ENCODE measurements at places on chromosomes 3 and 15.

DNA sequence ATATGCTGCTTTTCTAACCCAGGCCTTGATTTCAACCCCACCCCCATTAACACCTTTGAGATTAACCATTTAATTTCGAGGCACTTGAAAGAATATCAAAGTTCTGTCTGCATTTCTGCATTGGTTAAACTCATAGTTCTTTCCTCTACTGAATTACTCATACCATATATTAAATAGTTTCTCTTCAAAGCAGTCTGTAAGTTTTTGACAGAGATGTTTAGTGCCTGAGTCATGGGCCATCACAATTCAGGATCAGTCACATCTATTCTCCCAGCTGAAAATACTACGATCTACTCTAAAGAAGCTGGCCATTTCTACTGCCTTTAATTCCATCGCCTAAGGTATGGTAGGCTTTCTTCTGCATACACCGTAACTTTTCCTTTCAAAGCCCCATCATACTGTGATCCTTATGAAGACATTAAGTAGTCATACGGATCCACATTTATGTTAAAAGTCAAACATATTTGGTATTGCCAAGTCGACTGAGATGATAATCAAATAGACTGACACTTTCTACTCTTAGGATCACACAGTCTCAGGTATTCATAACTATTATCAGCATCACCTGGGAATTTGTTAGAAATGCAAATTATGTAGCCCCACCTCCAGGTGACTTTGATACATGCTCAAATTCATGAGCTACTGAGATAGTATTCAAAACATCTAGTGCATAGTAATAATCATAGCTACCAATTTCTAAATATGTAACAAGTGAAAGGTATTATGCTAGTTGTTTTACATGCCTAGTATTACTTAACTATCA, 489.4 kb upstream of the IL12A start:
- no peak for DNase-seq

DNA sequence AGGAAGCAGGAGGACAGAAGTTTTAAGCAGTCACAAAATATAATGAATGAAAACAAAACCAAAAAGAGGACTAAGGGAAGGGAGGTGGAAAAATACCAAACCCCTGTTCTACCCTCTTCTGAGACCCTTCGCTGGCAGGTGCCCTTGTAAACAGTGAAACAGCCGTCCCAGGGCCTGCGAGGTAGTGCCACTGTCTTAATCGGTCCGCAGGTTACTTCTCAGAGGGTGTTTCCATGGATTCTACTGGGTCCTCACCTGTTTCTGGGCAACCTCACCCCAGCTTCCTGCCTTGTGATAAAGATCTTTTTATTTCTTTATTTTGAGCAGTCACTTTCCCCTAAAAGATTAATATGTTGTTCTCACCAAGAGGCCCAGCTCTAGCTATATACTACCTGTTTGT, 65.3 kb downstream of the SLC30A4 start:
- DNase-seq = no peak

DNA sequence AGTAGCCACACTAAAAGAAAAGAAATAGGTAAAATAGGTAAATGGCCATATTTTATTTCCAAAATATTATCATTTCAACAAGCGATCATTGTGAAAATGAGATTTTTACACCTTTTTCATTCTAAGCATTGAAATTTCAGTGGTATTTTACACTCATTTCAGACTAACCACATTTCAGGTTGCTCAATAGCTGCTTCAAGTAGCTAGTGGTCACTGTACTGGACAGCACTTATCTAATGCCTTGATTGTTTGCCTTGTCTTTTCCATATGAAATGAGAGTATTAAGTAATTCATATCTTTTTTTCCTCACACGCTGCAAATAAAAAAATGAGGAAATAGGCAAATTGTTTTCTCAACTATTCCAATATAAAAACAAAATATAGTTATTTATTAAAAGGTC, 332.8 kb downstream of the NLGN1 start:
- no peak for DNase-seq

GRCh38 chr3:122258757-122259371, 66.2 kb upstream of the CSTA start:
- peak; percentile 33 for DNase-seq

GRCh38 chr3:138034918-138035317, 25.0 kb downstream of the CLDN18 start:
- no peak for DNase-seq

DNA sequence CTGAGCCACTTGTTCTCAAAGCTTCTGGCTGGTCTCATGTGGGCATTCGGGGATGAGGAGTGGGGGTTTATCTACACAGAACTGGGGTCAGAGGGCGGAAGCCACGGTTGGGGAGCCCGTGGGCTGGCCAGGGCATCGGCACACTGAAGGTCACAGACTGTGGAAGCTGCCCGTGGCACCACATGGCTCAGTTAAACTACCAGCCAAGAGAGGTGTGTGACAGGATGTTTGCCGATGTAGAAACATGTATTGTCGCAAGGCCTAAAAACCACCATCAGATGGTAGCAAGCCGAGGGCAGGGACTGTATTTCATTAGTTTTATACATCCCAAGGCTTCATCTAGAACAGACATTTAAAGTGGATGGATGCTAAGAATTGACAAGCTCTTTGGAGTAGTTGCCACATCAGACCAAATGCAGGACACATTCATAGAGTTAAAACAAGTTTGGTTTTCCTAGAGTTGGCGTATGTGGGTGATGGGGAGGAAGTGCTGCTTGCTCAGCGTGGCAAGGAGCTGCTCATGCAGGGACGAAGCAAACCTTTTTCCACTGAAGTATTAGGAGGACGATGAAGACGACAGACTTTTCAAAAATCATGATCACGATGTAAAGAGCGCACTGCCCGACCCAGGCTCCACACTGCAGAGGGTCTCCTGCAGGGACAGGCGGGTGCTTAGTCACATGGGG, 9.6 kb upstream of the MUSTN1 start:
- no peak for DNase-seq

DNA sequence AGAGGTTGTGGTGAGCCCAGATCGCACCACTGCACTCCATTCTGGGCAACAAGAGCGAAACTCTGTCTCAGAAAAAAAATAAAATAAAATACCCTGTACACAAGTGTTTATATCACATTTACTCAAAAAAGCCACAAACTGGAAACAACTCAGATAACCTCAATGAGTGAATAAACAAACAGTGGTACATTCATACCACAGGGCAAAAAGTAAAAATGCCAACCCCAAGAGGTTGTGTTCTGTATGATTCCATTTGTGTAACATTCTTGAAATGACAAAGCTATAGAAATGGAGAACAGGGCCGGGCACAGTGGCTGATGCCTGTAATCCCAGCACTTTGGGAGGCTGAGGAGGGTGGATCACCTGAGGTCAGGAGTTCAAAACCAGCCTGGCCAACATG, 12.9 kb downstream of the EDC3 start:
- DNase-seq = no peak

DNA sequence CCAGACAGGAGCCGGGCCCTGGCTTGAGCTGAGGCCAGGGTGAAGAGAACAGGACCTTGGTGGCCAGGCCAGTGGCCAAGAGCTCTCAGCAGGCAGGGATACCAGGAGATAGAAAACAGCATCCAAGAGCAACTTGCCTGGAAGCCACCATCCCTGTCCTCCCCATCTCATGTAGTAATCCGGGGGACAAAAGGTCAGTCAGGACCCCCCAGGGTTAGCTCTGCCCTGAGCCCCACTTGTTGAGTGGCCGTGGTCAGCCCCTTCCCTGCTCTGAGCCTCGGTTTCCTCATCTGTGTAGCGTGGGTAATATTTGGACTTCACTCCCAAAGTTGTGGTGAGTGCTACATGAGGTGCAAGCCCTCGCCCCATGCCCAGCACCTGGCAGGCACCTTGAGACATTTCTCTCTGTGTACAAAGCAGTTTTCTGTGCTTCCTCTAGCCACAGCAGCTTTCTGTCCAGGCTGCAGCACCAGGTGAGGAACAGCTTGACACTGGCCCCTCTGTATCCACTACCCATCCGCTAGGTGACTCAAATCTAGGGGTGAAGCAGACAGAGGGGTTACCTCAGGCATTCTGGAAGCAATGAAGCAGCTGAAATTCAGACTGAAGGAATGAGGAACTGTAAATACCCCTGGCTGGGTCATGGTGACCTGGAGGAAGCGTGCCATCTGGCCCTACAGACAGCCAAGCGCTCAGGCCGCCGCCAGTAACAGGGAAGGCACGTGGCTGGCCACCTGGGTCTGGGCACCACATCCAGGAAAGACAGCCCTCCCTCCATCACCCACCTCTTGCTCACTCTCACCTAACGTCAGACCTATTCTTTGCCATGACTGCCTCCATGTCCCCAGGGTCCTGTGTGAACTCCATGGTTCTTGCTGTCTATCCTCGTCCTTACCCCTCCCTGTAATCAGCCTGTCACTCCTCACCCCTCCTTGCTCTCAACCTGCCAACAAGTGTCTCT, 6.7 kb downstream of the CISH start:
- DNase-seq = no peak

DNA sequence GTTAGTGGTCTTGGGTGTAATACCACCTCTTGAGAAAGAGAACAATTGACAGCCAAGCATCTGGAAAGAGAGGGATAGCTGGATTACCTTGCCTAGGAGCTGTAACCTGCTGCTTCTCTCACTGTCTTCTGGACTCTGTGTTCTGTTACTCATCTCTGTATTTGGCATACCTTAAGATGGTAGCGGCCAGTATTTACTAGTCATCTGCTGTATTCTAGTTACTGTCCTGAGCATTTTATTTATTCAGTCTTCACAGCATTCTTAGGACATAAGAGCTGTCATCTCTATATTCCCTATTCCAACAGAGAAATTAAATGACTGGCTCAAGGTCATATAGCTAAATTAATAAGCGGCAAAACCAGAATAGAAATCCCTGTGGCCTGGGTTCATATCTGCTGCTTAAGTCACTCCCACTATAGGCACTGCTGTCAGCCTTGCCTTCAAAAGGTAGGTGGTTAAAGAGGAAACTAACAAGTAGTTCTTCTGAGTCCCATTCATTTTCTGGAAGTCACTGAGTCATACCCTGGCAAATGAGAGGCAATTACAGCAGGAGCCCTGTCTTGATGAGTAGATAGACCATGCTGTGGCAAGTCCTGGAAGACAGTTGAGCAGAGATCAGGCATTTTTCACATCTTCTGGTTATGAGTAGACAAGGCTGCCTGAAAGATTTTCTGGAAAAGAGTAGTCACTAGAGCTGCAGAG, 68.2 kb downstream of the RAB7A start:
- DNase-seq = no peak

- DNase-seq = no peak
These were observed 497.8 kb upstream of the CNTN4 start for GRCh38 chr3:1600700-1601418.

- DNase-seq = no peak
These were observed 898.4 kb downstream of the PDCD6IP start for GRCh38 chr3:34696831-34697230.

GRCh38 chr3:51684971-51685751, 14.1 kb downstream of the TEX264 start:
- DNase-seq = no peak

DNA sequence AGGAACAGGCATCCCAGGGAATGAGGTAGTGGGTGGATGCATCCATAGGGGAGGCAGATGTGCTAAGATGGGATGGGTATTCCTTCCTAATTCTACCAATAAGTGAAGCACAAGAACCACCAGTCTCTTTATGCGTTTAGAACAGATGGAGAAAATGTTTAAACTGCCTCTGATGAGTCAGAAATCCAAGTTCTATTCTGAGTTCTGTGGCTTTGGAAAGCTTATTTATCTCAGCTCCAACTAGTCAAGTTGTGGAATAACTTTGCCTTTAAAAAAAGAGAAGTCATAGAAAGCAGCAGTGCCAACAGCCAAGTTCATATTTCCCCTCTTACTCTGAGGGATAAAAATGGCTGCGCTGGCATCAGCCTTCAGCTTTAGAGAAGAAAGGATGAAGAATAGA, 761.7 kb downstream of the IGSF11 start:
- no peak for DNase-seq

GRCh38 chr15:70079888-70080287, 17.8 kb downstream of the TLE3 start:
- DNase-seq = no peak

GRCh38 chr3:149085828-149086231, 503 bp downstream of the HLTF start:
- peak; percentile 24 for DNase-seq

GRCh38 chr3:120471643-120472042, 20.9 kb upstream of the FSTL1 start:
- no peak for DNase-seq

DNA sequence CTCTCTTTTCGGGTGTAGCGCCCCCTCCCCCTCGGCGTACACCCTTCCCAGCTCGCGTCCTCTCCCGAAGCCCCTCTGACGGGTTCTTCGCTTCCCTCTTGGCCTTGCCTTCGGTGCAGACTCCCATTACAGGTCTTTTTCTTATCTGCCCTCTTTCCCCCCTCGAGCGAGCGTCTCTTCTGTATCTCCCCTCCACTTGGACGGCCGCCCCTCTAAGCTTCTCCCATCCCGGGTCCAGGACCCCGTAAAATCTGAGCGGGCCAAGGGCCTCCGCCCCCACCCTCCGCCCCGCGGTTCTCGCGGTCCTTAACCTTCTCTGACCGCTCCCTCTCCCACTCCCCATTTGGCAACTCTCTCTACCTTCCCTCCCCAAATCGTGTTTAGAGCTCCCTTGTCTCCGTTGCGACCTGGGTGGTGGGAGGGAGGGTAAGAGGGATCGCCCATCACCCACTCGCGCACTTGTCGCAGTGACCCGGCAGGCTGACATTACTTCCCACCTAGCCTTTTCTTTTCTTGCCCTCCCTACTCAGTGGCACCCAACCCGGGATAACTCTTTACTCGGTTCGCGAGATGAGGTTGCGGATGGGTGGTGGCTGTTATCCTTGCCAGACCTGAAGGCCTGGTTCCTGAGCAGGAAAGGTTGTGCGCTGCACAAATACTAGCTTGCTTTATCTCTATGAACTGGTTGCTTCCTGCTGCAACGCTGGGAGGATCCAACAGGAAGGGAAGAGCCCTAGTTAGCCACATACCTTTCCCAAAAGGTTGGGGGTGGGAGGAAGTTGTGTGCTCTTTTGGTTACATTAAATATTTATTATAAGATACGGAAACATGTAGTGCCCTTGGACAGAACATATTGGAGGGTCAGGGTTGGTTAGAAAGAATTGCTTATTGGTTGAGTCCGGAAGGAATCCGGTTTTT, 922 bp downstream of the RAB11A start:
- DNase-seq = no peak

GRCh38 chr3:189419683-189420082, 211.5 kb upstream of the TP63 start:
- no peak for DNase-seq

DNA sequence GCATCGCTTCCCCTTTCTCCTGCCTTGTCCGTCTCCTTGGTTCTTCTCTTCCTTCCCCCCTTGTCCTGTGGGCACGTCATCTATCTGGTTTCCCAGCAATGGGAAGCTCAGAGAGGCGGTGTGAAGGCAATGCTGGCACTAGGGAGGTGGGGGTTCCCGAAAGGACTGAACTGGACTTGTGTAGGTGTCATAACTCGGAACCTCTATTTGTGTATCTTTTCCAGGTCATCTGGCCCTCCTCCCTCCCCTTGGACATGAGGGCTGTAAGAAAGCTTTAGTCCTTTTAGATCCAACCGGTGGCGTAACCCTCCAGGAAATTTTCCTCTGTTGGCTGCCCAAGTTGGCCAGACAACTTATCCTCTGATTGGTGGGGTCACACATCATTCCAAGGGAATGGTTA, 231.5 kb upstream of the TLE3 start:
- DNase-seq = no peak
